ENCODE measurements at places on chromosomes 1 and 21.

DNA sequence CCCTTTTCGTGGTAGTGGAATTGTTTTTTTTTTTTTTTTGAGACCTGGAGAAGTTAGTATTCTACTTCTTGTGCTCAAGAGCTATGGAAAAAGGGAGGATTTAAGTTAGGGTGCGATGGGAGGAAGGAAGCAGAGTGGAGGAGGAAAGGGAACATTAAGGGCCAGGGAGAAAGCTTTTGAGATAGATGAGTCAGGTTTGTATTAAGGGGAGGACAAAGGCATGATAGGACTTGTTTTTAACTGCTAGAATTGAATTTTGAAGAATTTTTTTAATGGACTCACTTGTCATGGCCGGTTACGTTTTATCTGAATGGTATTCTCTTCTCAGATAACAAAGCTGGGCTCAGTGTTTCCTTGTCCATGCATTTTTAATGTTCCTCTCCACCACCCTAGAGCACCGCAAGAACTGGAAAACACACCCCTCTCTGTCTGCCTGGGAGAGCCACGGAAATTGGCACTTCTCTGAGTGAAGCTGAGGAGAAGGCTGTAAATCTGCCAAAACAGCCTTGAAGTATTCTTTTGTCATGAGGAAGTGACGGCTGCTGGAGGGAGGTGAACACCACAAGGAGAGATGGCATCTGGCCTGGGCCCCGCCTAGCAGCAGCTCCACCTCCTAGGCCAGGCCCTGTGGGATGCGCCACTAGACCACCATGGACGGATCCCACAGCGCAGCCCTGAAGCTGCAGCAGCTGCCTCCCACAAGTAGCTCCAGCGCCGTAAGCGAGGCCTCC, 3.5 kb downstream of the NIPAL3 start:
- peak; percentile 98 for DNase-seq

DNA sequence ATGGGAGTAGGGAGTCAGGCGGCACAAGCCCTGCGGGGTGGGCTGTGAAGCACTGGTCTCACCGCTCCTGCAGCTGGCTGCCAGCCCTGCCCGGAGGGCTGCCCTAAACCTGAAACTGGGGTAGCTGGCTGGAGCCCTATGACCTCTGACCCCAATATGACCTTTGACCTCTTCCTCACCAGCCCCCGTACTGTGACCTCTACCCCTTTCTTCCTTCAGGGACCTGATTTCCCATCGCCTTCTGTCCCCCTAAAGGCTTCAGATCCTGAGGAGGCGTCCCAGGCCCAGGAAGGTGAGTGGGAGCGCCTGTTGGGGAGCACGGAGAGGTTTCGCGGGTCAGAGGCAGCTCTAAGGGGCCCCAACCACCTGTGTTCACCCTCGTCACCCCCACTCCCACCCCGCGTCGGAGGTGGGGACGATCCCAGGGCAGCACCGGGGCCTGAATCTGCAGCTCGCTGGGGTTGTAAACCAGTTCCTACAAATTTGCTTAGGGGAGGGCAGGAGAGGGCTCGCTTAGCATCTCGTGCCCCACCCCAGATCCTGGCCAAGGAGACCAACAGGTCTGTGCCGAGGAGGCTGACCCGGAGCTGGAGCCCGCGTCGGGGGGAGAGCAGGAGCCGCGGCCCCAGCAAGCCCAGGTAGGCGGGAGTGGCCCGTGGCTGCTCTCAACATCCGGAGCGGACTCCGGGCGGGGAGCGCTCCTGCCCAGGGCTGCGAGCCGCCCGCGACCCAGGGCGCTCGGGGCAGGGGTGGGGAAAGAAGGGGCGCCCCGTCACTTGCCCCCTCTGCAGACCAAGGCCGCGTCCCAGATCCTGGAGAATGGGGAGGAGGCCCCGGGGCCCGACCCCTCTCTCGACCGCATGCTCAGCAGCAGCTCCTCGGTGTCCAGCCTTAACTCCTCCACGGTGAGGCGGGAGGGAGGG, 7.3 kb downstream of the SYTL1 start:
- DNase-seq: peak; percentile 61

DNA sequence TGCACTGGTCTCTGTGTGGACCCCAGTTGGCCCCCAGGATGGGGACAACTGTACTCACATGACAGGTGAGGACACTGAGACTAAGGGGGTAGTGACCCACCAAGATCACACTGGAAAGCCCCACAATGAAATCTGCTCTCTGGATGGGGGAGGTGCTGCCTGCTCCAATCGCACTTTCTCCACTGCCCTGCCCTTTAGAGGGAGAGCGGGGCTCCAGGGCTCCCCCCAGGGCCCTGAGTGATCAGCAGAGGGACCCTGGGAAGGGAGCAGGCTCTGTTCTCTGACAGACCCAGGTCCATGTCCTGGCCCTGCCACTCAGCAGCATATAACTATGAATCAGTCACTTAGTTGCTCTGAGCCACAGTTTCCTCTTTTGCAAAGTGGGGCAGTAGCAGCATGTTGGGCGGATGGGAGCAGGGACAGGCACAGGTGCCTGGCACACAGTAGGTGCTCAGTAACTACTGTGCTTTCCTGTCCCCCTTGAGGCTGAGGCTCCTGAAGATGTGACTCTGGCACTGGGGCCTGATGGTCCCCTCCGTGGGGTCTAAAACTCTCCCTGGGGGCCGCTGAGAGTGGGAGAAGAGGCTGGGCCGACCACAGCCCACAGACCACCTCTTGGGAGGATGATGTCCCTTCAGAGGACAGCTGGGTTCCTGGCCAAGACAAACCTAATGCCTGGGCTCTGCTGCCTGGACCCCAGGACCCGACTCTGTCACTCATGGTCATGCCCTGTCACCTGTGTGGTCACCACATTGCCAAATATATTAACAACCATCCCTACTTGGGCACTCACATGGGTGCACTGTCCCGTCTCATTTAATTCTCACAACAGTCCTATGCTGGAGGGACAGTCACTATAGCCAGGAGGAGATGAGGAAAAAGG, 222.7 kb downstream of the PTPRU start:
- DNase-seq: no peak

GRCh38 chr1:167081594-167082156, 8.5 kb downstream of the GPA33 start:
- no peak for DNase-seq

- no peak for DNase-seq
Measured at GRCh38 chr1:174114788-174115448, 44.4 kb upstream of the RABGAP1L start.

- peak; percentile 68 for DNase-seq
Measured at GRCh38 chr1:33966346-33967141, 102.7 kb downstream of the HMGB4 start.

DNA sequence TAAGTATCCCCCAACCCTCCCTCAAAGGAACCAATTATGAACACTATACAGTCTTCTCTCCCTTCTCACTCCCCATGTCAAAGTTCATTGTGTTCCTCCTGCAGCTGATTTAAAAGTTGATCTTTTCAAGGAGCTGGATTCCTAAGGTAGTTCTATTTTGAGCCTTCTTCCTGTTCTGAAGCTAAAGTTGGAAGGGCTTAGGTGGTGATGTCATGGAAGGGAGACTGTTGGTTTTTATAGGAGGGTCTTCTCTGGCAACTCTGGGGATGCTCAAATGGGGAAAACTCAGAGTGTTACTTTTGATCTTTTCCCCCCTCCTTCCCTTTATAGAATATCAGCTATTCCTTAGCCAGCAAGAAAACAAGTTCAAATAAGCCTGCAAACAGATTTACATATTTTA, 83.0 kb upstream of the AK4 start:
- no peak for DNase-seq

DNA sequence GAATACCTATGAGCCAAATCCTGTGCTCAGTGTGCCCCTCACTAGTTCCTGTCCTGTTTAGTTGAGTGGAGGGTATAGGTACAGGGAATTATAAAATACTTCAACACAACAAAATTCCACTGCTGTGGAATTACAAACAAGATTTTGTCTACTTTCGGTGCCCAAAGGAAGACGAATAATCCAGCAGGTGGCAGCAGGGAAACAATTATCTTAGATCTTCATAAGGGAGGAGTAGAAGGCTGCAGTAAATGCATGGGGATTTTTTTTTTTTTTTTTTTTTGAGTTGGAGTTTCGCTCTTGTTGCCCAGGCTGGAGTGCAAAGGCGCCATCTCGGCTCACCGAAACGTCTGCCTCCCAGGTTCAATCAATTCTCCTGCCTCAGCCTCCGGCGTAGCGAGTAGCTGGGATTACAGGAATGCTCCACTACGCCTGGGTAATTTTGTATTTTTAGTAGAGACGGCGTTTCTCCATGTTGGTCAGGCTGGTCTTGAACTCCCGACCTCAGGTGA, 2.0 kb upstream of the PIP5K1A start:
- peak; percentile 88 for DNase-seq

- no peak for DNase-seq
Measured at GRCh38 chr1:48030696-48031365, 33.6 kb upstream of the TRABD2B start.

All from DMS79 treated with DMSO at 0.1 percent for 48 hours (cell line).